ENCODE measurements at places on chromosomes 16 and 17.

DNA sequence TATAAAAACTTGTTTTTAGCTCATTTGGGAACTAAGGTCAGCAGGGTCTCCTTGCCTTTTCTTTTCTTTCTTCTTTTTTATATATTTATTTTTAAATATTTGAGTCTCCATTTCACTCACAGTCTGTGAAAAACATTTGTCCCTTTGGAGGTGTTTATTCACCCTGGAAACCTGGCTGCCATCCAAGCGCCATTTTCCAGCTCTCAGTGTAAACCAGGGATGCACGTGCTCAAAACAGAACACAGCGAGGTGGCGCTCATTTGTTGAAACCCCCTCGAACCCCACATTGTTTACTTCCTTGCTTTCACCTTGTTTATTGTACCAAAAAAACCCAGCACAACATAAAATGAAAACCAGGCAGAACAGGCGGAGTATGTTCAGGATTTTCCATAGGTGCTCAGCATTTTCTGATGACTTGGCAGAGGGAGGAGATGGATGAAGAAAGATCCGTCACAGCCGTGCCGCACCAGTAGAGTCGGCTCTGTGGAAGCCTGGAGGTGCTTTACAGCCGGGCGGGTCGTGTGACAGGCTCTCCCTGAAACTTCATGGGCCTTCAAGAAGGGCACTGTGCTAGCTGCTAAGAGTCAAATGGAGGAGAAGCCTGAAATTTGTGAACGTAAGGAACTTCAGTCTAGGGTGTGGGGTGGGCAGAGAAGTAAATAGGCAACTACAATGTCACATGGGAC, 284.4 kb downstream of the FOXL1 start:
- DNase-seq, result no peak

DNA sequence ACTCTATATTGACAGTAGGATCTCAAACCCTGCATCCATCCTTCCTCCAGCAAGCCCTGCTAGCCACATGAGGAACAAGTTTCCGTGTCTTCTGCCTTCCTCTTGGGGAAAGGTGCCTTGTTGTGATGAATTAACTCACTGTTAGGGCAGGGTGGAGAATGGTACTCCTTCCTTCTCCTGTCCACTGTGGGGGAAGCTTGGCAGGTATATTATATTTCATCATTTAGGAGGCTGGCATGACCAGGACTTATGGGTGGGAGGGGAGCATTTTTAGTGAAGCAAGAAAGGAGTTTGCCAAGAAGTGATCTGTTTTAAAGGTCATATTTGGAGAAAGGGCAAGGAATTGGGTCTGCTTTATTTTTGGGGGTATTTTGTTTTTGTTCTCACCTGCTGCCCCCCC, 9.3 kb upstream of the CDC6 start:
- DNase-seq, result no peak

DNA sequence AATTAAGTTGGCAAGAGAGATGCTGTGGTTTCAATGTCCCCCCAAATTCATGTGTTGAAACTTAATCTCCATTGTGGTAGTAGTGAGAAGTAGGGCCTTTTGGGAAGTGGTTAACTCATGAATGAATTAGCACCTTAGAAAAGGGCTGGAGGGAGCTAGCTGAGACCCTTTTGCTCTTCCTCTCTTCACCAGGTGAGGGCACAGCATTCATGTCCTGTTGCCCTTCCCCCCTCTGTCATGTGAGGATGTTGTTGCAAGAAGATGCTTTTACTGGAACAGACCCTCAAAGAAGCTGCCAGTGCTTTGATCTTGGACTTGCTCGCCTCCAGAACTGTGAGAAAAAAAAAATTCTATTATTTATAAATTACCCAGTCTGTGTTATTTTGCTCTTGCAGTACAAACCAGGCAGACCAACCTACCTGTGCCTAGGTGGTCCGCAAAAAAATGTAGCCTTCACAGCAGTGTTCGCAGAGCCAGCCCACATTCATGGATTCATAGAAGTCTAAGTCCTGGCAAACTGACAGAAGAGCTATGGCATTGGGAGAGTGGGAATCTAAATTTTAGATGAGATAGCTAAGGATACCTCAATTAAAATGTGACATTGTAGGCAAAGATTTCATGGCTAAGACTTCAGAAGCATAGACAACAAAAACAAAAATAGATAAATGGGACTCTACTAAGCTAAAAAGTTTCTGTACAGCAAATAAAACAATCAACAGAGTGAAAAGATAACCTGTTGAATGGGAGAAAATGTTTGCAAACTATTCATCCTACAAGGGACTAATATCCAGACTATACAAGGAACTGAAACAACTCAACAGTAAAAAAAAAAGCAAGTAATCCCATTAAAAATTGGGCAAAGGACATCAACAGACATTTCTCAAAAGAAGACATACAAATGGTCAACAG, 32.0 kb upstream of the ABCA5 start:
- DNase-seq, result peak; percentile 11

GRCh38 chr16:57514791-57515600, 21.4 kb downstream of the CCDC102A start:
- DNase-seq, result no peak

DNA sequence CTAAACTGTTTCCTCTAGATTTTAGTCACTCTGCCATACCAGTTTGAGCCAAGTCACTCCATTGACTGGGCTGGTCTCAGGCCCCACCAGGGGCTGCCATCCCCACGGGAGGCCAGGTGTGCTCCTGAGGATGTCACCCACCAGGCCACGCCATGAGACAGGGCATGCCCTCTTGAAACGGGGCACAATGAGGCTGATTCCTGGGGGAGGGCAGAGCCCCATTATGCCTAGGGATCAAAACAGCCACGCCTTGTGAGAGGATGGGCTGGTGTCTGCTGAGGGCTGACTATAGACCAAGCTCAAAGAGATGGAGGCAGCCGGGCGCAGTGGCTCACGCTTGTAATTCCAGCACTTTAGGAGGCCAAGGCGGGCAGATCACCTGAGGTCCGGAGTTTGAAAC, 21.5 kb downstream of the GINS2 start:
- DNase-seq, result no peak

GRCh38 chr17:41918314-41919164, at the start of gene ACLY:
TSS of gene ACLY (minus strand) at chr17:41918951. CDS start at chr17:41913873, 5,078 bp downstream.
- DNase-seq, result peak; percentile 98

GRCh38 chr17:81428121-81428515, 32.9 kb downstream of the BAHCC1 start:
- DNase-seq, result no peak

GRCh38 chr16:12025926-12026325, 49.4 kb downstream of the SNX29 start:
- no peak for DNase-seq

GRCh38 chr16:84058664-84059063, 16.1 kb upstream of the SLC38A8 start:
- no peak for DNase-seq

DNA sequence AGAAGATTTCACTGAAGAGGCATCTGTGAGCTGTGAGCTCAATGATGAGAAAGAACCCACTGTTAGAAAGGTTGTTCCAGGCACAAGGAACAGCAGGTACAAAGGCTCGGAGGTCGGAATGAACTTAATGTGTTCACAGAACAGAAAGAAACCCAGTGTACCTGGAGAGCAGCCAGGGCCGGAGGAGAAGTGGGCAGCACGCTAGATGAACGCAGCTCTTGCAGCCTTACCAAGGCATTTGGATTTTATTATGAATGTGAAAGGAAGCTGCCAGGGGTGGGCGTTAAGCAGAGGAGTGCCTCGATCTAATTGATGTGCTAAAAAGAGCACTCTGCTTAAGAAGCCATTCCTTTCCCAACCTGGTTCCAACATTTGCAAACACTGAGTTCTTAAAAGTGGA, 19.0 kb downstream of the EEF2K start:
- DNase-seq, result no peak

GRCh38 chr17:76938009-76938408, 69.8 kb downstream of the MGAT5B start:
- no peak for DNase-seq

- no peak for DNase-seq
Measured at GRCh38 chr17:55622547-55622946, 100.1 kb downstream of the TMEM100 start.

GRCh38 chr16:14087181-14087580, 16.1 kb downstream of the MRTFB start:
- DNase-seq, result no peak

GRCh38 chr17:77231076-77231871, 90.5 kb downstream of the SEC14L1 start:
- no peak for DNase-seq

GRCh38 chr16:27195076-27195741, 8.1 kb upstream of the KDM8 start:
- DNase-seq, result no peak

DNA sequence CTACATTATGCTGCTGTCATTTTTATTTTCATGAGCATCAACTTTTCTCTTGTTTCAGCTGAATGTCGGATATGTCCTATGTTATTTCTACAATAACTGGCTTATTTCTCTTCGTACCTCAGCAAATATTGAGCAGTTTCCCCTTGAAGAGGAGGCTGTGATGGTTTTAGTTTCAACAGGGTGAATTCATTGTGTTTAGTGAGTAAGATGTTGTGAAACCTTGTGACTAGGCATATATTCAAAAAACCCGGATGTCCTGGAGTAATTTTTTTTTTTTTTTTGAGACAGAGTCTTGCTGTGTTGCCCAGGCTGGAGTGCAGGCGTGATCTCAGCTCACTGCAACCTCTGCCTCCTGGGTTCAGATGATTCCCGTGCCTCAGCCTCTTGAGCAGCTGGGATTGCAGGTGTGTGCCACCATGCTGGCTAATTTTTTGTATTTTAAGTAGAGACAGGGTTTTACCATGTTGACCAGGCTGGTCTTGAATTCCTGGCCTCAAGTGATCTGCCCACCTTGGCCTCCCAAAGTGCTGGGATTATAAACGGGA, 11.1 kb downstream of the CPD start:
- DNase-seq, result no peak

DNA sequence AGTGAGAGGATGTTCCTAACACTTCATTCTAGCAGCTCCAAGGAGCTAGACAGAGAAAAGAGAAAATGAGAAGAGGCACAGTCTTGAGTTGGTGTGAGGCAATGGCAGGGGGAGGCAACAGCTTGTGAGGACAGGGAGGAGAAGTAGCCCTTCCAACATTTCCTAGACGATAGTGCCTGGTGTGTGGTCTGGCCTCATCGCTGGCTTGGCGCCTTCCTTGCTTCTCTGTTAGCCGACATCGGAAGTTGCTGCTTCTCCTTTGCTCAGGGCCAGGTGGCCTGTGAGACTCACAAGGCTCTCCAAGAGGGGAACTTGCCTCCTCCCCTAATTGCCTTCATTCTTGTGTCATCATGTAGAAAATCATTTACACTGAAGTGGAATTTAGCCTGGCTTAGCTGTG, 208.7 kb downstream of the MAP2K4 start:
- DNase-seq, result no peak

GRCh38 chr16:17755158-17755557, 284.4 kb upstream of the XYLT1 start:
- no peak for DNase-seq
